Jurkat, Clone E6-1 (cell line): ENCODE measurements at places on chromosomes 16 and 17.

- DNase-seq, result no peak
These were observed 153.9 kb upstream of the CHMP6 start for GRCh38 chr17:80837711-80838110.

GRCh38 chr17:72952220-72952619 is 140.3 kb downstream of the SLC39A11 start:
- DNase-seq, result no peak

GRCh38 chr16:79067600-79067999 is 532.9 kb downstream of the MAF start:
- no peak for DNase-seq

DNA sequence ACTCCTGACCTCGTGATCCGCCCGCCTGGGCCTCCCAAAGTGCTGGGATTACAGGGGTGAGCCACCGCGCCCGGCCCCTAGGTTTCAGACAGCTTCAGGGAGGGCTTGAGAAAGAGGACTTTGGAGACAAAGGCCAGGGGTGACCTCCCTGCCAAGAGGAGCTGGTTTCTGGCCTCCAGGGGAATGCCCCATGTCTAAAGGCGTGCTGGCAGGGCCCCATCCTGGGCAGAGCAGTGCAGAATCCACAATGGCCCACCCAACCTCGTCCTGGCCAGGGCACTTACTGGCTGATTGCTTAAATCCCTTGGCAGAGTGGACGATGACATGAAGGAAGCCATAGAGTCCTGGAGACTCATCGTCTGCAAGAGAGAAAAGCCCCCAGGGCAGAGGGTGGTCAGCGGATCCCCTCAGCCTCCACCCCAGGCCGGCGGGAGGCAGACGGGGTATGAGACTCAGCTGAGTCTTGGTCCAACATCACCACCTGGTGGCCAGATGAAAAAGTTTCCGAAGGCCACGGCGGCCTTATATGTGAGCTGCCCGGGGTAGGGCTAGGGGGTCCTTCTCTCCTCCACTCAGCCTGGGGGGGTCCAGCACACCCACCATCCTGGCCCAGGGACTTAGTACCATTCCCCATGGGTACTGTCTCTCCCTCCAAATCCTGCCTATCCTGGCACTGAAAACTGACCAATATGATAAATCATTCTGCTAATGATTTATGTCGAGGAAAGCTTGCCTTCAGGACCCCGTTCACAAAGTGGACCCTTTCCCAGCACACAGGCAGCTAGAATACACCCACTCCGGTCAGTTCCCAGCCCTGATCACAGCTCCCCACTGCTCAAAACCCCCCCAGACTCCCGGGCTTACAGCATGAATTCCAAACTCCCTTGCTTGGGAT is 59.1 kb downstream of the TIMM22 start:
- peak; percentile 30 for DNase-seq

- no peak for DNase-seq
These were observed 243.0 kb upstream of the RPL38 start for GRCh38 chr17:73960469-73960868.

GRCh38 chr17:82108038-82108437 is 10.0 kb upstream of the FASN start:
- DNase-seq, result no peak

DNA sequence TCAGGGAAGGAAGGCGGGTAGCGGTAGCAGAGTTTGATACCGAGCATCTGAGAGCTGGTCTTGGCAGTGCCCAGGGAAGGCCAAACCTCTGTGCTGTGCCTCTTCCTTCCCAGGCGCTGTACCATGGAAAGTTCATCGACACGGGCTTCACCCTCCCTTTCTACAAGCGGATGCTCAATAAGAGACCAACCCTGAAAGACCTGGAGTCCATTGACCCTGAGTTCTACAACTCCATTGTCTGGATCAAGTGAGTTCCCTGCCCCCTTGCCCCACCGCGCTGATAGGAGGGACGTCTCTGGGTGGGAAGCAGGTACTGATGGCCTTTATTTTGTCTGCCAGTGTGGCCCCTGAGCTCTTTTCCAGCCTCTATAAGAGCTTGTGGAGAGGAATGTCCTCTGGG is 15.4 kb upstream of the CLEC18A start:
- no peak for DNase-seq

- DNase-seq, result no peak
These were observed 32.8 kb downstream of the HSD17B2 start for GRCh38 chr16:82067804-82068325.

DNA sequence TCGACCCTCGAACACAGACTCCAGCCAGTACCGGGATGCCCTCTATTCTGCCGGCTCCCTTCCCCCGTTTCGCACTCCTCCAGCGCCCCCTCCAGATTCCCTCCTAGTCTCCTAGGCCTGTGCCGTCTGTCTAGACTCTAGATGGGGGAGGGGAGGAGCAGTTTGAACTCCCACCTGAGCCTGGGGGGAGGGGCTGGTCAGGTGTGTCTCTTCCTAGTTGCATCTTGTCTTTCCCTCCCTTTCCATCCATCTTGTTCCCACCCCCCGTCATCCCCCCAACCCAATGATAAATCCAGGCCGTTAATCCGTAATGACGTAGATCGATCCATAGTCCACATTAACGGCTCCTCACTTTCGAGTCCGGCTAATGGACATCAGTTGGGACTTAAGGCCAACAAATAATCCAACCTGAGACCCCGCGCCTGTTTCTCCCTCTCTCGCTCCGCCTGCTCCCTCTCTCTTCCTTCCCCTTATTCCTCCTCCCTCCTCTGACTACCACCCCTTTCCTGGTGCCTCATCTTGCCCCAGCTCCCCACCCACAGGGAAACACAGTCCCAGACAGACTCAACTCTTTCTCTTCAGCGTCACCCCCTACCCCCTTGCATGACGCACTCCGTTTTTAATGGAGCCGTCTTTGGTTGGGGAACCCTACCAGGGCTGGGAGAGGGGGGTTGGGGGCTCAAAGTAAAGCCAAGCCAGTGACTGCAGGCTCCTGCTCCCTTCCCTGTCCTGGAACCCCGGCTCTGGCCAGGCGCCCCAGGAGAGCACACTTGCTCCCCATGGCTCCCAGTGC is 3.4 kb upstream of the HOXB5 start:
- no peak for DNase-seq

DNA sequence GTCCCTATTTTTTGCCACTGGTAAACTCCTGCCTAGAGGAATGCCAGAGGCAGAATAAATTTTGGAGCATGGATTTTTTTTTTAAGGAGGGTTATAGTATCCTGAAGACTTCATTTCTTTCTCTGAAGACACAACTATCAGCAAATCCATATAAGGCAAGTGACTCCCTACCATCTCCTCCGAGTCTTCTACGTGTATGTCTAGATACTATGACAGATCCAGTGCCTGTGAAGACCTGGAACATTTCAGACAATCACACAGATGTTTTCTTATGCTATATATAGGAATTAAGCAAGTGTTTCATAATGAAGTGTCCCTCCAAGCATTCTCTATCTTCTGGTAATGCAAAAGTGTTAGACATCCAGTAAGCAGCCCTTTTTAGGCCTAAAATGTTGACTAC is 255.5 kb upstream of the TBX2 start:
- DNase-seq, result no peak

- DNase-seq, result no peak
These were observed 7.5 kb upstream of the ITGA2B start for GRCh38 chr17:44396946-44397345.

GRCh38 chr17:38852771-38853291 is 690 bp downstream of the RPL23 start:
- DNase-seq, result no peak

- DNase-seq, result no peak
These were observed 5.7 kb downstream of the CALB2 start for GRCh38 chr16:71364133-71364681.

DNA sequence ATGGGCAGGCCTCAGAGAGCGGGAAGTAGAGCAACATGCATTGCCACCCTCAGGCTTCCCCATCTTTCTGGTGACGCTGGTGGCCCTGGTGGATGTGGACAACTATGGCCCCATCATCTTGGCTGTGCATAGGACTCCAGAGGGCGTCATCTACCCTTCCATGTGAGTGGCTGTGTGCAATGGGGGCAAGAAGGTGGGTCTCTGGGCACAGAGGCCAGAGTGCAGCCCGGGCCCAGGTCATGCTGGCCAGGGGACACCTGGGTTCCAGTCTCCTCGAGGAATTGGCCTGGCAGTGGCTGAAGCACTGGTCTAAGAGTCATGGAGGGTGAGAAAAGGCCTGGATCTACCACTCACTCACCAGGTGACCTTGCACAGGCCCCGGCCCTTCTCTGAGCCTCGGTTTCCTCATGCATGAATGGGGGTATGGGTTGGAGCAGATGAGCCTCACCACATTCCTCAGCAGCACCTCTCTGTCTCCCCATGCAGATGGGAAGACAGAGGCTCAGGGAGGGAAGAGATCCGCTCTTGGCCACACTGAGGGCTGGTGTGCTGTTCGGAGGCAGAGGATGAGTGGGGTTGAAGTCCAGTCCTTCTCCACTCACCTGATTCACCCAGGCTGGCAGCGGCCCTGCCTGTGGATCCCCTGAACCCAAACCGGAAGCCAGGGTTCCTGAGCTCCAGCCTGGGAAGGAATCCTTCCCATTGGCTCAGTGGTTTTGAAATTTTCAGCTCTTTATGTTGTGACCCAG is 7.2 kb upstream of the ADGRG3 start:
- no peak for DNase-seq

GRCh38 chr17:47694581-47695428 is 844 bp downstream of the TBKBP1 start:
- no peak for DNase-seq

GRCh38 chr17:82369211-82369610 is 2.4 kb upstream of the UTS2R start:
- DNase-seq, result no peak

DNA sequence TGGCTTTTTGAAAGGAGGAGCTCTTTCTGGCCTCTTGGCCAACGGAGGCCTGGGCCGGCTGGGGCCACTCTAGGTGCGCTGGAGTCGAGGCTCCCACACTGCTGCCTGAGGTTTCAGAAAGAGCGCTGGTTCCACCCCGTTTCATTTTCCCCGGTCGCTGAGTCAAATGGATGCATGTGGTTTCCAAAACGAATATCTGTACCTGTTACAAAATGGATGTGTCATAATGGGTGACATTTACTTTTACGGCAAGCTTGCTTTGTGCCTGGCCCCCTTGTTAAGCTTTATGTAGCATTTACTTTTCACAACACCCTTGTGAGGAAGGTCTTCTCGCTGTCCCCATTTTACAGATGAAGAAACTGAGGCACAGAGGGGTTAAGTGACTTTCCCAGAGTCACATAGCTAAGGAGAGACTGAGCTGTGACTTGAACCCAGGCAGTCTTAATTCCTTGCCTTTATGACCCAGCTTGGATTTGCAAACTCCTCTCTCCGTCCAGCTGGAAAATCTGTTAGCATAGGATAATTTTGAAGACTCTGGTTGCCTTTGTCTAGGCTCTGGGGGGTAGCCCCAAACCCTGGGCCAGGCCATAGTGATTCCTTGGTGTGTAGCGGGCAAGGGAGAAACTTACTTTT is 10.6 kb downstream of the KSR1 start:
- DNase-seq, result no peak

DNA sequence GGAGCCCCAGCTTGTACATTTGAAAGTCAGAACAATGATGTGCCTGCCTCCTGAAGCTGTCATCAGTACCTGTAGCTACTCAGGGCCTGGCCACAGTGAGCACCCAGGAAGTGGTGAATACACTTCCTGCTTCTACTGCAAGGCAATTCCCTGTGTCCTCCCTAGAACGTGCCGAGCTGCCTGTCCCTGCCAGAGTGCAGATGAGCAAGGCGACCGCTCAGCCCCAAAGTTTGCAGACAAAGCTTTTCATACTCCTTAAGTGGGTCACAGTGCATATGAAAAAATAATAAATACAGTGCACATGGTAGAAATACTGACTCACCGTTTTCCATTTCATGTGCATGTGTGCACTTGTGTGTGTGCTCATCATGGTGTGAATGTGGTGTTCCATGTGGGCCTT is 77.3 kb downstream of the MPRIP start:
- DNase-seq, result peak; percentile 63
